Regular cardiac myocyte (primary cell): ENCODE measurements at places on chromosomes 6 and 20. TPM values are rescaled to one million over a fixed set of nuclear protein-coding genes. Genes with fewer than 3 reads are reported as not detected.

C6orf15 gene
- total RNA-seq = not detected in 2 replicates

LY6G6C gene
- under 0.01 TPM in 1 of 2 replicates, not detected in the other for total RNA-seq

CEBPB gene
- total RNA-seq = 42.9 and 115 TPM in 2 replicates

C6orf52 gene
- 0.56 TPM in 1 of 2 replicates, not detected in the other for total RNA-seq

RCAN2 gene
- 0.85 and 1.2 TPM in 2 replicates for total RNA-seq

TSHZ2 gene
- total RNA-seq = 0.19 and 1.4 TPM in 2 replicates

PPP1R14C gene
- 0.38 and 2.5 TPM in 2 replicates for total RNA-seq

ANKRD66 gene
- not detected in 2 replicates for total RNA-seq

AKIRIN2 gene
- 14.7 and 18.4 TPM in 2 replicates for total RNA-seq

DDO gene
- 1.9 and 2.8 TPM in 2 replicates for total RNA-seq

SLC32A1 gene
- total RNA-seq = under 0.01 TPM in 1 of 2 replicates, not detected in the other

FOXA2 gene
- not detected in 2 replicates for total RNA-seq

TMEM14B gene
- total RNA-seq = 82.3 and 111 TPM in 2 replicates
